ENCODE measurements at places on chromosomes 5 and 9.

DNA sequence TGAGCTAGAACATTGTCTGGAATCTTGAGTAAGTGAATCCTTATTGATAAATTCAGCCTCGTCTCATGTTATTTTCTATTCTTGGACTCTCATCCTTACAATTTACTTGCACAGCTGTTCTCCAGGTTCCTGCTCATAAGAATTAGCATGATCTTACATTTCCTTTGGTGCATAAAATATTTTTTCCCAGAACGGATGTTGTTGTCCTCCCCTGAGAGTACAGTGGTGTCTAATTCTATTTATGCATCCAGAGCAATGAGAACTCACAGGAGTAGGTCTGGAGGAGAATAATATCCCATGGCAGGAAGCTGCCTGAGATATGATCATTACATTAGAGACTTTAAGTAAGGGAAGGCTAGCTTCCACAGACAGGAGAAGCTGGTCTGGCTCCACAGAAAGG is 178.4 kb upstream of the MAST4 start:
- no peak for ATAC-seq

GRCh38 chr9:111959468-111960359 is 63.1 kb downstream of the UGCG start:
- ATAC-seq = no peak

GRCh38 chr9:36471359-36471758 is 71.3 kb upstream of the RNF38 start:
- ATAC-seq = no peak

- no peak for ATAC-seq
These were observed 733.4 kb downstream of the TLE4 start for GRCh38 chr9:80305136-80305535.

DNA sequence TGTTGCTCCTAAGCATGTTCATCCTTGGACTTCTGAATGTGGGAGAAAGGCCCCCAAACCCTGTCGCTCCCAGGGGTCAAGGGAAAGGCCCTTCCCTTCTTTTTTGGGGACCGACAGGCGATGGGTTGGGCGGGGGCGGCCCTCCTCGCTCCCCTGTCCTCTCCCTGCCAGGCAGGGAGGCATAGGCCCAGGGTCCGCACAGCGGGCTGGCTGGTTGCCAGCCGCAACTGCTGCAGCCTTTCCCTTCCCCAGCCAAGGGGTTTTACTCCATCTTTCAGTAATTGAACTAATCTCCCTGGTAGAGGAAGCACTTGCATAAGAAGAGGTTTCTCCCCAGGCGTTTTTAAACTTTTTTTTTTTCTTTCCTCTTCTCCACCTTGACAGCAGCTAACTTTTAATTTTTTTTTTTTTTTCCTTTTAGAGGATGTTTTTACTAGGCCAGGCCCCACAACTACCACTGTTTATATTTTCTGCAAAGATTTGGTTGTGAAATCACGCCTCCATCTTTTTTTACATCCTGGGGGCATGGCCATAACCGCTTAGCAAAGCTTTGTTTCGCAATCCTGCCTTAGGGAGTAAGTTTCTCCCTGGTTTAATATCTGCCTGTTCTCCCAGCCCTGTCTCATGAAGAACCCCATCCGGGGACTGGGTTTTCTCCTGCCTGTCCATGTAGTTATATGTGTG is 216.9 kb upstream of the ZNF608 start:
- ATAC-seq = no peak

DNA sequence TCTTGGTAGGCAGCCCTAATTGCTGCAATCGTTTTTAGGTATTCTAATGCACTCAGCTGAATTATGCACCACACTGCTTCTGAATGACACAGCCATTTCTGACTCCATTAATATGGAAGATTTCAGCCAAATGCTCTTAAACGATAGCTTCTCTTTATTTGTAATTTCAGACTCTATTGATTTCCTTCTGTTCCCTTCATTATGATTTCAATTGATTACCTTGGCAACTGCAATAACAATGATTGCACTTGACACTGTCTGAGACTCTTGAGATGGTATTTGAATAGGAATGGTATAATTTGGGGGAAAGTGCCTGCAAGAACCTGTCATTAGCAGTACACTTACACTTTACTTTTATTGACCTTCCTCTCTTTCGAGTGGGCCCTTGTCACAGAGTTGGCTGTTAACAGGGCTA is 296.1 kb upstream of the DMAC1 start:
- ATAC-seq = no peak

- ATAC-seq = no peak
These were observed 25.9 kb upstream of the UNC5A start for GRCh38 chr5:176784218-176785165.

GRCh38 chr5:19064094-19064493 is 923.9 kb downstream of the CDH18 start:
- ATAC-seq = no peak

DNA sequence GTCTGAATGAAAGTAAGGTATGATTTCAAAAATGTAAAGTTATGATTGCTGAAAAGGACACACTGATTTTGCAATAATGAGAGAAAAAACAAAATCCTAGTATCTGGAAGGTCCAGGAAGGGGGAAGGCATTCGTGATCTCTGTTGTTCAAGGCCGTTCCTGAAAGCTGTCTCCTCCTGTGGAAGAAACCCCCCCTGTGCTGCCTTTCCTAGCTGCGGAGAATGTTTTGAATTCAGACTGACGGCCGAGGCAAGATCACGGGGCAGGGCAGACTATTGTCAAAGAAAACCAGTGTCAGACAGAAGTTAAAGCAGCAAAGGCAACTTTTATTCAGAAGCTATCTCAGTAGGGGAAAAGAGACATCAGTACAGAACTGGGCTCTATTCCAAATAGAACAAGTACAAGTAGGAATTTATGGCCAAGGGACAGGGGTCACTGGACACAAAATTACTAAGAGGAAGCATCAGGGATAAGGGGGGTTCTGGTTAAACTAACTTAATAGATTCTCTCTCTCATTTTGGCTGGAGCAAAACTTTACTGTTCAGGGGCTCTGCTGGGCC is 61.9 kb upstream of the IGFBPL1 start:
- ATAC-seq = peak; percentile 49

DNA sequence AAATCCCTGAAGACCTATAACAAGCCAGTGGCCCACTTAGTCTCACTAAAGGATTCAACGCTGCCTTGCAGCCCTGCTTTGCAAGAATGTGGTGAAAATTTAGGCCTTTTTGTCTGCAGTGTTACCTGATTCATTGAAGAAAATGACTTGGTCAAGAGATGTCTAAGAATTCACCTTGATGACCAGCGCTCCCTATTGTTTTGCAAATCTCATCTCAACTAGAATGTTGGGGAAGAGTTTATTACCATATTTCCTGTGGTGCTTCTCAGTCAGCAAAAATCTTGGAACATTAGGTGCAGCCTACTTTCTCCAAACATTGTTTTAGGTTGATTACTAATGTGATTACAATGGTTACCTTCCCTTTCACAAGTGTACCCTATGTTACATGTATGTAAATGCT is 53.5 kb downstream of the PLK2 start:
- ATAC-seq = no peak

- ATAC-seq = peak; percentile 42
These were observed 76.8 kb downstream of the MVB12B start for GRCh38 chr9:126403397-126403796.

- ATAC-seq = no peak
These were observed 594.1 kb upstream of the BRINP1 start for GRCh38 chr9:119963258-119963797.

DNA sequence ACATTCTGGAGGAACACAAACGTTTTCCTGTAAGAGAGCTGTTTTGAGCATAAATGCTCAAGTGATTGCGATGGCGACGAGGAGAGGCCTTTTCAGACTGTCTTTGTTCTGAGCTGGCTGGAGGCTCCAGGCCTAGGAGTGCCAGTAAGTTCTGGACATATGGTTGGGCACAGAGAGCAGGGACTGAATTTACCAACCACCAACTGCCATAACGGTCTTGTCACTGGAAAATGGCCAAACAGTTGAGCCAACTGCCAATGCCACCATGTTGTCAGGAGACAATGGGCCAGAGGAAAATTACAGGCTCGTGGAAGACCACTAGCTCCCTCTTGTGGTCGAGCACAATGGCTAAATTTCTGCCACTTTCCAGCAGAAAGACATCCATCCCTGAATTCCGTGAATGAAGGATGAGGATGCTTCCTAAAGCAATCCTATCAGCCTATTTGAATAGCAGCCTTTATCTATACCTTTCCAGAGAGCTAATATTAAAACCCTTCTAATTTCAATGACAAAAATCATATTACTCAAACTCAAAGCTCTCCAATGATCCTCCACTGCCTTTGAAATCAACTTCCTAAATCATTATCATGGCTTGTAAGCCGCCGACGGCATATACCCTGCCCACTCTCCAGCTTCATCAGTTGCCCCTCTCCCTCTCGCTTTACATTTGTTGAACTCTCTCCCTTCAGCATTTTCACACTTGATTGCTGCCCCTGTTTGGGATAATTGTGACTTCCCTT is 66.9 kb upstream of the GLIS3 start:
- no peak for ATAC-seq

GRCh38 chr5:9785751-9786150 is 155.6 kb upstream of the TAS2R1 start:
- no peak for ATAC-seq

DNA sequence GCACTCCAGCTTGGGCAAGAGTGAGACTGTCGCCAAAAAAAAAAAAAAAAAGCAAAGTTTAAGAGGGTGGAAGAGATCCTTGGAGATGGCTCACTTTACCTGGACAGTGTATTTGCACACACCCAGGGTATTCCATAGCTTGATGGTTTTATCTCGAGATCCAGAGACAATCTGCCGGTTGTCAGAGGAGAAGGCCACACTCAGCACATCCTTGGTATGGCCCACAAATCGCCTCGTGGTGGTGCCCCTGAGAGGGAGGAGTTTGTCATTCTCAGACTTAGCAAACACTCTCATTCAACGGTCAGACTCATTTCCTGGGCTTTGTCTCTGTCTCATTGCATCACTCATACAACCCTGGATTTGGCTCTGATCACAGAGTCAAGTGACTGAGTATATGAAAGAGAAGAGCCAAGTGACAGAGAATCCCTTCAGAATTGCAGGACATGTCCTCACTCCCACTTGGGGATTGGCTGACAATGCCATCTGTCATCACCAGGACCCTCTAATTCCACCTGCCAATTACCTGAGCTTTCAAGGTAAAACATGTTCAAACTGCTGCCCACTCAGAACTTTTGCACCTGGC is 2.2 kb downstream of the RACK1 start:
- ATAC-seq = peak; percentile 9

All from motor neuron (in vitro differentiated cells).